ENCODE measurements at places on chromosomes 6 and 20.

- no peak for DNase-seq
Measured at GRCh38 chr6:24492475-24492874, 2.3 kb upstream of the ALDH5A1 start.

- no peak for DNase-seq
Measured at GRCh38 chr6:11475016-11475415, 62.5 kb upstream of the TMEM170B start.

DNA sequence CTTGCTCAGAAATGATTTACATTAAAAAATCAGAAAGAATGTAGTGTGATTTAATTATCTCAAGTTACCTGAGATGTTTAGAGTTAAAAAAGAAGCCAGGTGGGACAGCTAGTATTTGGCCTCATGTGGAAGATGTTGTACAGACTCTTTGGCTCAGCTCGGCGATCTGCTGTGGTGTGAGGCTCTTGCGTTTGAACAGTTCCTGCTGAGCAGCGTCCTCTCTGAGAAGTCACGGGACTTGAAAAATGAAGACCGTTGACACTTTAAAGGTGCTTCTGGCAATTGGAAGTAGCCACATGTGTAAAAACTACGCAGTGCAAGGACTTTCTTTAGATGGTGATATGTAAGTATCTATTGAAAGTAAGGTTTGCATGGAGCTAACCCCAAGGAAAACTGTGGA, 169.0 kb downstream of the BACH2 start:
- DNase-seq = no peak

DNA sequence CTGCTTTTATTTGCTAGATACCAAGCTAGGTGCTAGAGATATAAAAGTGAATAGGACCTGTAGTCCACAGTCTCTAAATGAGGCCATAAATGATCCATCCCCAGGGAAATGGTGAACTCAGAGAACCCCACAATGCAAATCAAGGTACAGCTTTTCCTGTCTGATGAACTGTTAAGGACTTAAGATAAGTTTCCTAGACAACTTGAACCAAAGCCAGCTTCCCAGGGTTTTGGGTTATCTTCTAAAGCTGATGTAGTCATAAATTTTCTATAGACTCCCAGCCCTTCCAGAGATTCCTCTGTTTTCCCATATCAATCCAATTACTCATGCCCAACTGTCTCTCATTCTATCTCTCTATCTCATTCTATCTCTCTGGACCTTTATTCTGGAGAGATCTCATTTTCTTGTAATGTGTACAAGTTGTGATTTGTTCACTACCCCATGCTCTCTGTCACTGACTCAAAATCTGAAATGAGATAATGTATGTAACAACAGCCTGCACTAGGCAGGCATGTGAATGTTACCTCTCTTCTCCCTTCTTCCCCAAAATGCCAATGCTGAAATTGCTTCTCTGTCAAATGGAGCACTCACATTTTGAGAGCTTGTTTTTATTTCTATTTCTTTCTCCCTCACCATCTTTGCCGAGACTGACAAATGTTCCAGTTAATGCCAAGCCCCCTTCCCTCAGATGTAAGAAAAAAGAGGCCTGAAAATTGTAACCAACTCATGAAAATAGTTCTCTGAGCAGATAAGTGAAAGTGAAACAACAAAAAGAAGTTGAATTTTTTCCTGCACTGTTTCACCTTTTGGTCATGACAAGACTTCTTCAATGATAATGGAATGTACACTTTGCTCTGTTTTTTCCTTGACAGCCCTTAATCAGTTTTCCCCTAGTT, 279.9 kb downstream of the SLC35F1 start:
- DNase-seq = no peak

DNA sequence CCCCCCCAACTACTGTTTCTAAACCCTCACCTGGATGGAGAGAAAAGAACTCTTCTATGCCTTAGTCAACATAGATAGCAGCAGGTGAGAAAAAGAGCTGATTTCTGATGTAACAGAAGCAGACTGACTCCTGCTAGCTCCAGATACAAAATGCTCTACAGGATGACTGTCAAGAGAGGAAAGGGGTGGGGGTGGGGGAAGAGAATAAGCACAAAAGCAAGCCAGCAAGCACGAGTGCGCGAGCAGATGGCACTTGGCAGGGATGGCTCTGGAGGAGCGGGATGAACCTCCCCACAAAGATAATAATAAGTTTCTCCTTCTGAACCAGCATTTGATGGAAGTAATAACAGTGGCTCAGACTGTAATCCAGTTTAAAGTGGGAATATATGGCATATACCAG, 45.6 kb upstream of the SPDEF start:
- DNase-seq = no peak

GRCh38 chr6:128676456-128676855, 156.1 kb upstream of the PTPRK start:
- no peak for DNase-seq

Data from kidney epithelial cell (primary cell).